ENCODE measurements at places on chromosomes 5 and 9.

DNA sequence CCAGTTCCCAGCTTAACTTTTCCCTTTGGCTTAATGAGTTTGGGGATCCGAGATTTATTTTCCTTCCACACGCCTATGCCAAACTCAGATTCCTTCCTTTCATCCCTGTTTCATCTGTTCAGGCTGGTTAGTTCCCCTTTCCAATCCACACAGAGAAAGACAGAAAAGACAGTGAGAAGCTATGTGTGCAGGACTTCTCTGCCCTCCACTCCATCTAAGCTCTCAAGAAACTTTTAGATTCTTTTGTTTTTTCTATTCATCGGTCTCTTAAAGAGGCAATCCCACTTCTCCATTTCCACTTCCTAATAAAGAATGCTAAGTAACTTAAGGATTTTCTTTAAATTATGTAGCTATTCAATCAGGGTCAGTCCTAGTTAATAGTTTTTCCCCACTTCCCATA is 11.2 kb downstream of the ITGA1 start:
- DNase-seq: no peak

DNA sequence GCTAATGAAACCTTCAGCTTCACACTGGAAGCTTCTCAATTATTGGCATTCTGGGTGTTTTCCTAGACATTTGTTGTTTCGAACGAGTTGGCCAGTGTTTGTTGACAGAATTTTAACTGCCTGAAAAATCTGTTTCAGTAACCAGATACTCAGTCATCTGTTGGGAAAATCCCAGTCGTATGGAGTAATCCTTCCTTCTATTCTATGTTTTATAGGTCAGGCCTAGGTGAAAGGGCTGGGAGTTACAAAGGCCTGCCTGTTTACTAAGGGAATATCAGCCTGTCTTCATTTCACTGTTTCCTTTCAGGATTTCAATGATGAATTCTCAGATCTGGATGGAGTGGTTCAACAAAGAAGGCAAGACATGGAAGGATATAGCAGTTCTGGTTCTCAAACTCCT is 59.9 kb downstream of the GRAMD2B start:
- DNase-seq: no peak

DNA sequence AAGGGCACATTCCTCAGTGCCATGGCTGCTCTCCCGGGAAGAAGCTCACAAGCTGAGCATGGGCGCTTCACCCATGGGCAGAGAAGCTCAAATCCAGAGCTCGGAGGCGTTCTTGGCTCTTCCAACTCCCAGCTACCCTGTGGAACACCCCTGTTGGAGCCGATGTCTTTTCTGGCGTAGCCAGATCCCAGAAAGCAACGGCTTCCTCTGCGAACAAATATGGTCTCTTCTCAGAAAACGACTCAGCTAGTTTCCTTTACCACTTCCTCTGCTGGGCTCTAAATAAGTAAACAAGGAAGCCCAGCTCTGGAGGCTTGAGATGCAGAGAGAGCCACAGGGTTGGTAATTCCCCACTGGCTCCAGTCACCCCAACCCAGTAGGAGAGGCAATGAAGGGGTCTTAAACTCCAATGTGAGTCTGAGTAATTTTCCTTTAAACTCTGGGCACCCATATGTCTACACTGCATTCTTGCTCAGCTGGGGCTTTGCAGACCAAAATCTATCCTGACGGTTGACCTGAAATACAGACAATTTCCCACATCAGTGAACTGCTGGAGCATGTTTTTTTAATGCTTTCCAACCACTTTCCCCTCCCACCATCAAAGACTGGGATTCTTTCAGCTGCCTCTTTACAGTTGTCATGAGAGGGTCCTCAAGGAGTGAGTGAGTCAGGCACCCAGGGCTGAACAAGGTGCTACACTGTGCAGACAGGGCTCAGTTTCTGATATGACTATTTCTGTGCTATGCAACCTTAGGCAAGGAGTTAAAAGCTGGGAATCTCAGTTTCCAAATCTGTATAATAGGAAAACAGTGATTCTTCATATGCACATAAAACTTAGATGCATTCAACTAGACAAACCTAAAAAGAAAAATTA is at the start of gene LCP2:
Gene LCP2, minus strand, starts transcription at position 189 of the 874 bp plus-strand sequence. Its CDS starts 166 bp downstream, at position 23.
- no peak for DNase-seq

GRCh38 chr5:132867046-132867451 is 607 bp downstream of the UQCRQ start:
- DNase-seq: no peak
